Stimulated activated CD8-positive, alpha-beta memory T cell treated with anti-CD3 and anti-CD28 coated beads, Interleukin-2, amount 100 ng/mL, for 1 hour (primary cell): ENCODE measurements at places on chromosomes 16 and 17.

GRCh38 chr17:79986411-79987186, 49.1 kb downstream of the TBC1D16 start:
- DNase-seq: no peak

DNA sequence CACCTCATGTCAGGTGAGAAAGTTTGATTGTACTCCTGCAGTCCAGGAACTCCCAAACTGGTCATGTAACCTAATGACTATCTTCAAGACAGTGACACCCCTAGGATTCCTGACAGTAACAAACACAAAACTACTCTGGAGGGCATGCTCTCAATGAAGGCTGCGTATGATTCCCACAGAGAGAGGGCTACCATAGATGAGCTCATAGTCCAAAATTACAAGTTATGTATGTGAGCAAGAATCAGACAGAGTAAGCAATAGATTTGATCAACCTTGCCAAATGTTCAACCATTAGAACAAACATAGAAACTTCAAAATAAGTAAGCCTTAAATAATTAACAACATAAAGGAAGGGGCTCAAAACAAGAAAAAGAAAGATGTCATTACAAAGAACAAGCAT, 158.1 kb downstream of the COPRS start:
- DNase-seq: no peak

- no peak for DNase-seq
Observed at GRCh38 chr17:37830151-37830993, 85.5 kb upstream of the HNF1B start.

DNA sequence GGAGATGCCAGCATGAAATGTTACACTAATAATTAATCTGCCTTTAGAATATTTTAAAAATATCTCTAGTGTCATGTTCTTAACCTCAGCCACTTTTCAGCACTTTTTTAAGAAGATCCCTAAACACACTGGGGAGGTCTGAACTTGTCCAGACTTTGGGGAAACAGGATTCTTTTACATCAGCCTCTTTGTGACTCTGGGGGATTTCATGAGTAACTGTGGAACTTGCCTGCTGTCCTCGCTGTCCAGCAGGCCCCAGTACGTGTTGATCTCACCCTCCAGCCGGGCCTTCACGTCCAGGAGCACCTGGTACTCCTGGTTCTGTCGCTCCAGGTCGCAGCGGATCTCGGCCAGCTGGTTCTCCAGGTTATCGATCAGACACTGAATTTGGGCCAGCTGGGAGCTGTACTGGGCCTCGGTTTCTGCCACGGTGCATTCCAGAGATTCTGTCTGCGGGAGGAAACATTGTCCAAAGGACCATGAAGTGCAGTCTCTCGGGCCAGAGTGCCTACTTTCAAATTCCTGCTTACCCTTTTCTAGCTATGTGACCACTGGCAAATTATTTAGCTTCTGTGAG, 5.5 kb downstream of the KRT40 start:
- DNase-seq: no peak

- no peak for DNase-seq
Observed at GRCh38 chr17:3923466-3924190, 7.4 kb upstream of the P2RX1 start.

DNA sequence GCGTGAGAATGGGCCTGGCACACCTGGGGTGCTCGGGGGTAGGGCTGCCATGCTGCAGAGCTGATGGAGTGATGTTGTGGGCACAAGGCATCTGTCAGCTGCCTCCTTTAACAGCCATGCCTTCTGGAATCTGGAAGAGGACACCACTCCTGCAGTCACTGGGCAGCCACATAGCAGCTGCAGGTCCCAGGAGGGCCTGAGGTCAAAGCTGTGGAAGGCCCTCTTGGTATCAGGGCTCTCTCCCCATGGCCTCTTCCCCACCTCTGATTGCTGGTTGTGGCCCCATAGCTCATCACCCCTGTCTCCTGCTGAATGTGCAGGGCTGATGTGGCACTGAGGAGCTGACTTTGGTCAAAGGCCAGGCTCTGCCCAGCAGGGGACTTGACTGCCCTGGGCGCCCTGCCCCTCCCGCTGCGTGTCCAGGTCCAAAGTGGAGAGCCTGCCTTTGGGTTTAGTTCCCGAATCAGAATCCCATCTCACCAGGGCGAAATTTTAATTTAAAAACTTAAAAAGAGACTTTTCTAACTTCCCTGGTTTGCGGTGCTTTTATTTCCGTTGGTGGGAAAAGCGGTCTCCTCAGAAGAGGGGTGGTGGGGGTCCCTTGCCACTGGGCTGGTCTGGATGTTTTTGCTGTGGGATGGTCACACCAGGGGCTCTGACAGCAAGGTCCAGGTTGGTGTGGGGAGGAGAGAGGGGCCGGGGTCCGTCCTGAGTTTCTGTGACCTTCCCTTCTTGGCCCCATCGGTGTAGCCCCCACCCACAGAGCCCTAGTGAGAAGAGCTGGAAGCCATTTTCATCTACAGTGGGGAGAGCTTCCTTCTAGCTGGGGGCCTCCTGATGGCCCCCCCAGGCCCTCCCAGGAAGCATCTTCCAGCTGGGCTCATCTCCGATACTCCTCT, 5.9 kb downstream of the UBALD2 start:
- no peak for DNase-seq
